Type B pancreatic cell (in vitro differentiated cells): ENCODE measurements at places on chromosomes 1 and 21. TPM values are rescaled to one million over a fixed set of nuclear protein-coding genes. Genes with fewer than 3 reads are reported as not detected.

DNA sequence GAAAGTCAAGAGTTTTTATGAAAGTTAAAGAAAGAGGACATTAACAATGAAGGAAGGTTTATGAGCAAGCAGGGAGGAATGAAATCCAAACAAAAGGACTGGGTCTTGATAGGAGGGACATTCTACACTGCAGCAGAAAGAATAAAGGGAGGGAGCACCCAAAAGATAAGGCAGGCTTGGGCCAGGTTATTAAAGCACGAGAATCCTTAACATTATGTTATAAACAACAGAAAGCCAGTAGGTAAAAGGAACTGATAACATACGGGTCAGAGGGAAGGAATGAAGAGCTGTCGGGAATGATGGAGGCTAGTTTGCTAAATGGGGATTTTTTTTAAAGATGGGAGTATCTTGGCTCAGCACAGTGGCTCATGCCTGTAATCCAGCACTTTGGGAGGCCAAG is 19.4 kb downstream of the LPGAT1 start:
- H3K36me3 ChIP-seq = peaks cover 45% of the 10 kb centered on the region
- H3K27ac ChIP-seq = no peak overlapping the region
- no peak overlapping the region for H3K4me3 ChIP-seq

DNA sequence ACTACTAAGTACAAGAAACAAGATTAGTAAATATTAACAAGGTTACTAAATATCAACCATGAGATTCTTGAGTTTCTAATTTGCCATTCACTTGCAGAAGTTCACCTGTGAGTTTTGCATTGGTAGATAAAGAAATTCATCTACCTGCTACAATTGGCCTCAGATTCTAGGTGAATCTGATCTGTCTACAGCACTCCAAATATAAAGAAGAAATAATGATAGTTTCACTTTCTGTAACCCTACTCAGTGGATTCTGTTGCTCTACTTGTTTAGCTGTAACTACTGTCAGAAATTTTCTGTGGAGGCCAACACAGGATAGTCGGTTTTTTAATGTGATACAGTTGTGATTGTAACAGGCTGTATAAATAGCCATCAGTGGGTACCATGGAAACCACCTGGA is 118.6 kb downstream of the NR5A2 start:
- H3K27me3 ChIP-seq = no peaks in the 10 kb centered on the region
- H3K27ac ChIP-seq = no peak overlapping the region
- H3K36me3 ChIP-seq = no peaks in the 10 kb centered on the region
- H3K4me1 ChIP-seq = no peaks in the 10 kb centered on the region

DNA sequence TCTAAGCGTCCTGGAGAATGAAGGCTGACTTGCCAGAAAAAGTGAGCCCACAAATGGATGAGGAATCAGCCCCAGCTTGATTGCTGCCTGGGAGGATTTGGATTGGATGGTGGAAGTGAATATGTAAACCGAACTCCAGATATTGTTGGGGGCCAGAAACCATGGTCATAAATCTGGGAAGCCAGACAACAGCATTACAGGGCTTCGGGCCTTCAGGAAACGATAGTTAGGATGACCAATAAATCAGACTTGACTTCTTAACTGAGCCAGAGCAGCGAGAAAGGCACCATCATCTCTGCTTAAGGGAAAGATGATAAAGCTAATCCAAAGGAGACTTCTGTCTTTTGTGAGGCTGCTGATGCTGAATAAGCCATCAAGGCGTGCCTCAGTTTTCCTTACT is 26.6 kb downstream of the FAM78B start:
- no peak for DNase-seq
- no peak overlapping the region for H3K27ac ChIP-seq
- no peaks in the 10 kb centered on the region for H3K4me1 ChIP-seq

- H3K4me3 ChIP-seq = no peak overlapping the region
- no peak overlapping the region for H3K27ac ChIP-seq
- peaks cover 8% of the 10 kb centered on the region for H3K4me1 ChIP-seq
These were observed 5.4 kb downstream of the SMIM1 start for GRCh38 chr1:3777647-3778589.

DNA sequence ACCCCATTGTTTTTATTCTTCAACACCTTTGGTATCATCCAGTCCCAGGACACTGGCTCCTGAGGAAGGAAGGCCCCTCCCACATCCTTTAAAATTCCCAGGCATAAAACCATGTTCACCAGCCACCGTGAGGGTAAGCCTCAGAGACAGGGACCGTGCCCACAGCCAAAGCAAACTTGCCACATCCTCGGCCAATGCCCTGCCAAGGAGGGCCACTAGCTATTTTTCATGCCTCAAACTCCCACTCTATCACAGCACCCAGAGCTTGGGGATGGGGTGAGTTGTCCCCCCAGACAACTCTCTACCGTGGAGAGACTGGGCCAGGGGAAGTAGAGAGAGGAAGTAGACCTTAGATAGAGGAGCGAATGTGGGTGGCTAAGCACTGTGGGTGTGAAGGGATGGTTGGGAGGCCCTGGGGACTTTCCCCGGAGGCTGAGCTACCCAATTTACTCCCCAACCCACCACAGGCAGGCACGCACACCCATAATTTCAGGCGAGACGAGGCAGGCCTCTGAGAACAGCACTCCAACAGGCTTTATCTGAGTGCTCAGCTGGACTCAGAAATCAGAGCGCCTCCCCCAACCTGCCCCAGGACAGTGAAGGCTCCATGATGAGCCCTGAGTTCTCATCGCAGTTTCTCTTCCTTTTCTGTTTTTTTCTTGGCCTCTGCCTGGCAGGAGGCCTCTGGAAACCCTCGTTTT is 15.9 kb upstream of the BTG2 start:
- no peaks in the 10 kb centered on the region for H3K36me3 ChIP-seq
- no peaks in the 10 kb centered on the region for H3K27me3 ChIP-seq
- peak overlapping the region; percentile 98 for H3K27ac ChIP-seq
- no peak for DNase-seq

PPFIA4 gene
- total RNA-seq = 0.71 and 4.9 TPM in 2 replicates
